ENCODE measurements at places on chromosomes 3 and 15.

GRCh38 chr3:26205475-26205874 is 415.6 kb downstream of the OXSM start:
- no peak for DNase-seq

DNA sequence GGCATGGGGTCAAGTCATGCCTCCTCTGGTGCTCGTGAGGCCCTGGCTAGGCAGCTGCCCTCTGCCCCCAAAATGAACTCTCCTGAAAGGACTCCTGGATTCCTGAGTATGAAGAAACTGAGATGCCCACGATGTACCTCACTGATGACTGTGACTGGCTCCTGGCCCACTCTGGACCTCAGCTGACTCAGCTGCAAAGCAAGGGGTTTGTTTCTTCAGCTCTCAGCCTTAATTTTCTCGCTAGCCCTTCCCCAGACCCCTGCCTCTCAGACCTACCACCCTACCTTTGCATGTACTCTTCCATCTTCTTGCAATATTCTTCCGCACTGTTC is 5.2 kb upstream of the GNAI2 start:
- no peak for DNase-seq

DNA sequence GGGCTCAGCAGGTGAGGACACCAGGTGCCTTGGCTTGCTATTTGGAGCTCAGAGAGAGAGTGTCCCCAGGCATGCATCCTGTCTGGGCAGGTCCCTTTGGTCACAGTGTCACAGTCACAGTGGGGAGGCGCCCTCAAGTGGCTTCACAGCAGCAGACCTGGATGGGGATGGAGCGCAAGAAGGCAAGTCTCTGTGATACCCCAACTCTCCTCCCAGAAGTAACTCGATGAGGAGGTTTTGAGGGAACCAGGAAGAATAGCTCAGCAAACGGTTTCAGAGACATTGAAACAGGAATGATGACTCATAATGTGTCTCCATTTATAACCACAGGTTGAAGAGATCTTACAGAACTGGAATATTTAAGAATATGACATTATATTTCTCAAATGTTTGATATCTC is 66.5 kb upstream of the SH3GL3 start:
- no peak for DNase-seq

GRCh38 chr3:72924055-72924454 is 36.2 kb downstream of the GXYLT2 start:
- DNase-seq: no peak

GRCh38 chr3:15585111-15585845 is 16.1 kb downstream of the HACL1 start:
- DNase-seq: no peak

DNA sequence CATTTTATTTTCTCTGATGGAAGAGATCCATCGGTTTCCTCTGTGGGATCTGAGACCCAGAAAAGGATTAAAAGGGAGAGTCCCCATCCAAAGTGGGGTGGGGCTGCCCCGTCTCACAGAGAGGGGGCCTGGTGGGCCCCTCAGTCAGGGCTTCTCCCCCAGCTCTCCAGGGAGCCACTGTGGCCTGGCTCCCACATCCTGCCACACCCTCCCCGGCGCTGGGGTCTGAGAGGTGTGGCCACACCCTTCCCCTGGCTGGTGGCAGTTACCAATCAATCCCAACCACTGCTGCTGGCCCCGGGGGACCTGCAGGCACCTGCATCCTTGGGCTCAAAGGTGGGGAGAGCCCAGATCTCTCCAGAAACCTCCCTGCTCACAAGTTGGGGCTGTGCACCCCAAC is 161.8 kb upstream of the IQSEC1 start:
- DNase-seq: no peak

DNA sequence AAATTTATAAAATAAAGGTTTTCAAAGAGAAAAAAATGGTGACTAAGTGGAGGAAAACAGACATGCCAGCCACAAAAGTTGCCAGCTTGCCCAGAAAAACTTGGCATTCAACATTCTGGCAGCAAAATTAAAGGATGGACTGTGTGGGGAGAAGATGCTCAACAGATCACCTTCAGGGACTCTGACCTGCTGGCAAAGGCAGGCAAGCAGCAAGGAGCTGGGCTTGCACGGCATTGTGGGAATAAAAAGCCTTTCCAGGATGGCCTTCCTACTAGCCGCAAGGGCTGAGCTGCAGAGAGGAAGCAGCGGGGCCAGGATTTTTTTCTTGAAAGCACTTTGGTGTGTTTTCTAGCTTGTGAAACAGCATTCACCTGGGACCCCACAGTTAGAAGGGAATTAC is 101.9 kb upstream of the CACNA2D3 start:
- no peak for DNase-seq

DNA sequence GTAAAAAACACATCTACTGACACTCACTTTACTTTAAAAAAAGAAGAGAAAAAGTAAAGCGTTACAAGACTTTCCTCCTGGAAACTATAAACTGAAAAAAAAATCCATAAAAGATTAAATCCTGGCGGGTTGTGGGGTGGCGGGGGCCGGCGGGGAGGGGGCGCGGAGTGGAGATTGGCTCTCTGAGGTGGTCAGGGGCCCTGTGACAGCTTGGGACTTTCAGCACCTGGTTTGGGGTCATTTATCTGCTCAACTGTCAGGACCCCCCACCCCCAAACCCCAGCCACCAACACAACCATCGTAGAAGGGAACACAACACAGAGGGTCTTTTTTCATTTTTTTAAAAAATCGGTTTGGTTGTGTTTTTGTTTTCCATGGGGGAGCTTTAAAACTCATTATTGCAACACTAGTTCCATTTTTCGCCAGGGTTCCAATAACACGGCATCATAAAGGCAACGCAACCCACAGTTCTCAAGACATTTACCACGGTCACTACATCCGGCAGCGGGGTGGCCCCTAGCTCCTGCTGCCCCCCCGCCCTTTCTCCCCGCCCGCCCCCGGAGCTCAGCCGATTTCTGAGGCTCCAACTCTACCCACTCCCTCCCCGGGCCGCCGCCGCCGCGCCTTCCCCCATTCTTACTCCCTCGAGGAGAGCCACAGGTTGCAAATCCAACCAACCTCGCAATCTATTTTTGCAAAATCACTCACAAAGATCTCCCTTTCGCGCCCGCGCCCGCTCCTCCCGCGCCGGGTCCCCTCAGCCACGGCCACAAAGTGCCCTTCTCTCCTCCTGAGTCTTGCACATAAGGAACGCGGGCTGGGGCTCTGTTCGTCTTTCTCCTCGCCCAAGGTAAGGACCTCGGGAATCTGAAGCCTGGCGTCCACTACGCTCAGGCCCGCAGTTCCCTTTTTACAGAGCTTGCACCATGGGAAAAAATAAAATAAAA is 1.8 kb downstream of the BCL6 start:
- DNase-seq: no peak

DNA sequence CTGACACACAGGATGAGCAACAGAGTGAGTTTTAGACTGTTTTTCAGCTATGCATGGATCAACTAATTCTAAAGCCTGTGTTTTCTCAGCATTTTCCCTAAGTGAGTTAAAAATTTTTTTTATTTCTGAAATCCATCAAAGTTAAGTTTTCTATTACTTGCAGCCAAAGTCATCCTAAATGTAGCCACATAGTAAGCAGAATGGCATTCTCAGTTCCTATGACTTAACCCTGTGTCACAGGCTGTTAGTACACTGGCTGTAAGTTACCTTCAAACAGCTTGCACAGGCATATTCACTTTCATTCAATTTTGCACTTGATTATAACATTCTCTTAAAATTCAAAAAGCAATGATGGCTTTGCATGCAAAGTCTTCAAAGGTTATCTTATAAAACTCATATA is 368.2 kb downstream of the OCA2 start:
- DNase-seq: no peak

All from cortex of kidney (tissue), 1 donor.